Stomach (tissue), 19 donors: ENCODE measurements at places on chromosomes 7 and 10.

GRCh38 chr10:108338146-108338545 lies 1173.6 kb upstream of the SORCS1 start:
- DNase-seq: no peak

GRCh38 chr10:11208908-11209829 lies 191.5 kb downstream of the CELF2 start:
- DNase-seq: no peak

GRCh38 chr10:63265683-63266235 lies 132.6 kb downstream of the NRBF2 start:
- no peak for DNase-seq

DNA sequence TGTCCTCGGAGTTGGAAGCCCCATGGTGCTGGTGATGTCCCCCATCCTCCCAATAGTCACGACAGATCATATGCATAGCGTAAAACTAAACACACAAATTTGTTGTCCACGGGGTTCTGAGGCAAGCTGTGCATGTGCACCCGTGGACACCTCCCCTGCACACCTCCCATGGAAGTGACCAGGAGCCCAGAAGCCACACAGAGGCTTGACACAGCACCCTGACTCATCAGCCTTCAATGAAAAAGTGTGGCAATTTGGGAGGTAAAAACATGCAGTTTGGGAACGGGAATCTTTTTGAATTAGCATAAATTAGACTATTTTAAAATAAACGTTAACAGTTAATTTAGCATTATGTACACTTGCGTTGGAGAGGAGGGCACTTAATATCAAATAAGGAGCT lies 89.2 kb upstream of the NPS start:
- DNase-seq: no peak

GRCh38 chr7:90755041-90755440 lies 158.9 kb downstream of the CDK14 start:
- no peak for DNase-seq

DNA sequence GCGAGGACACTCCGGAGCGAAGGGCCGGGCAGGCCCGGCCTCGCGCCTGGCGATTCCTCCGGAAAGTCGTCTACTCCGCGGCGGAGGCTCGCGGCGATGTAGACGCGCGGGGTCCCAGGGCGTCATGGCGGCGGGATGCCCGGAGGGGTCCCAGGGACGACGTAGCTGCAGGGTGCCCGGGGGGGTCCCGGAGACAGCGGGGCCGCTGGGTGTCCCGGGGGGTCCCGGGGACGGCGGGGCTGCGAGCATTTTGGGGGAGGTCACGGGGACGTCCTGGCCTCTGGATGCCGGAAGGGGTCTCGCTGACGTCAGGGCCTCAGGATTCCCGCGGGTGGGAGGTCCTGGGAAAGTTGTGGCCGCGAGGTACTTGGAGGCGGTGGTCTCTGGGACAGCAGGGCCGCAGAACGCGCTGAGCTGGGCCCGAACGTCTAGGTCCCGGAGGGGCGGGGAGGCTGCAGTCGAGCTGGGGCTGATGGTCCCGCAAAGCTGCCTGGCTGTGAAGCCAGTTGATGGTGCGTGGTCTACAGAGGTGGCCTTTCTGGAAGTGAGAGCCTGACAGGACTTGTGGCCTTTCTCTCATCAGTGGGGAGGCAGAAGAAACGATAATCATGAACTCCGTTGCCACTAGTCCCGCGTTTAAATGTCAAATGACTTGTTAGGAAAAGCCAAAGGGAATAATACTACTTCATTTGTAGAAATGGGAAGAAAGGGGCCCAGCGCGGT lies 637 bp downstream of the HSPA14 start:
- DNase-seq: peak; percentile 30

DNA sequence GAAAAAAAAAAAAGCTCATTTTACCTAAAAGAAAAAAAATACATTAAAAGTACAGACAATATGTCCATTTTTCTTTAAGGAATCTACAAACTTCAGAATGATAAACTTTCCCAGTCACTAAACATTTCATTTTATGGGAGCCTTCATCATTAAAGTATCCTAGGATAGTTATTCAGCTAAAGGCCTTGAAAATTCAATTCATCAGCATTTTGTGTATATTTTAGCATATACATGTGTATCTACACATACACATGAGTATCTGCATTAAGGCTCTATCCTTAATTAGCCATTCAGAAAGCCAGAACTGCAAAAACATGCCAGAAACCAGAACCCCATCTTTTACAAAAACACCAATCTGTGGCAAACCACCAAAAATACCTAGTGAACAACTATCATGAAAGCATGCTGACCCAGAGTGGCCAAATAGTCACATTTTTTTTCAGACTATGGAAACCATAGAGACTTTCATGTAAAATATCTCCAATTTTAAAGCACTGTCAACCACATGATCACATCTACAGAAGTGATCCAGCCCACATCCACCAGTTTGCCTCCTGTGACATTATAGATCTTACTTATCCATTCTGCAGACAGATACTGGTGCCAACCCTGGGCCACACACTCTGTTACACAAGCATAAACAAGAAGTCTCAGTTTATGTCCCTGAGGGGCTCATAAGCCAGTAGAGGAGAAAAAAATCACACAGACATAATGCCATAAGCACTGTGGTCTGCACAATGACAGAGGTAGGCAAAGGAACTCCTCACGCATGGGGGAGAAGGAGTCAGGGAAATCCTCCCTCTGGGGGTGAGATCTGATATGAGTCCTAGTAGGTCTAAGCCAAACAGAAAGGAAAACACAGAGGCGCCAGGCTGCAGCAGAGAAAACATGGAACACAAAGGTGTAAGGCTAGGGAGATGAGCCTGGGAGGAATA lies 79.2 kb downstream of the SRPK2 start:
- DNase-seq: peak; percentile 17
